Transverse colon (tissue), 4 donors: ENCODE measurements at places on chromosomes 2 and 18.

DNA sequence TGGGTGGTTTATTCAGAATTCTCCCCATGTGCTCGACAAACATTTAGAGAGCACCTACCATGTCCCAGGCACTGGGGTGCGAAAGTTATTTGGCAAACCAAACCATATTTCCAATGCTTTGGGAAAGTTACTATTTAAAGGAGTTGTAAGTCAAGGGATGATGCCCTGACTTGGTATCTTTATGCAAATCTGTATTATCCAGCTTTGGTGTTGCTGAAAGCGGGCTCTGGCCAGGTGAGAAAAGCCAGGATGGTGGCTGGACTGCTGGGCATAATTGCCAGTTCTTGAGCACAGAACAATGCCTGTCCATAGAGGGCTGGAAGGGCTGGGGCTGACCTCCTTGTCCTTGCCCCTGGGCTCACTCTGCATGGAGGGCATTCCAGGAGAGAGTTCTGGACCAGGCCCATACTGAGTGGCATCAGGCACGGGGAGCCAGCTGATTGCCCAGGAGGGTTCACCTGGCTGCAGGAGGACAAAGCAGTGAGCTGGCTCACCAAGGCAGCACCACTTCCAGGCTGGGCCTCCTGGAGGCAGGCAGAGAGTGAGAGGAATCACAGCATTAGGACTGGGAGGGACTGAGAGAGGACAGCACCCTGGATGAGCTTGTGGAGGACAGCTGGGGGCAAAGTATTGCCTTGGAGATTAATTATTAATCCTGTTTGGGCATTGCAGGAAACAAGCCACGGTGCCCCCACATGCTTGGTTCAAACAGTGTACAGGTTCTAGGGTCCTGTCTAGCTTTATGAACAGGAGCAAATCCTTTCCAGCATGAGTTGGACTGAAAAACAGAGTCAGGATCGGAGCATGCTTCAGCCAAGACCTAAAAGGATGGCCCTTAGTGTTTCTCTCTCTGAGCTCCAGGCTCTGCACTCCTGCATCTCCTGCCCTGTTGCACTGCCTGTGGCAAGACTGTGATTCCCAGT is 7.1 kb downstream of the KHK start:
- DNase-seq = no peak
- no peak overlapping the region for H3K4me3 ChIP-seq
- H3K27me3 ChIP-seq = no peaks in the 10 kb centered on the region
- no peak overlapping the region for H3K27ac ChIP-seq
- no peaks in the 10 kb centered on the region for H3K36me3 ChIP-seq

DNA sequence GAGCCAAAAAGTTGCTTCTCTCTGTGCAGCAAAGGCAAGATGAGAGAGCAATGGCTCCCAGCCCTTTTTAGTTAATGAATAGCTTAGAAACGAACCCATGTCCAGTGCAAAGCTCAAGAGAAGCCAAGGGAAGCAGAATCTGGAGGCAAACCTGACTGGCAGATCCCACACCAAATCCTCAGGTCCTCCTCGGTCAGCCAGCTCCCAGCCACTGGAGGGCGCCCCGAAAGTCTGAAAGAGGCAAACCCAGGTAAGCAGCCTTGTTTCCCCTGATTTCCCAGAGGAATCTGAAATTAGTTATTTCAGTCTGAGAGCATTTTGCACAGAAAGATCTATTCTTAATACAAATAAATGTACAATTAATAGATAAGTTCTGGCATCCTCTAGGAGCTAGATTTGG is 71.3 kb upstream of the PID1 start:
- no peak overlapping the region for H3K27ac ChIP-seq
- H3K36me3 ChIP-seq = no peaks in the 10 kb centered on the region
- no peak overlapping the region for H3K4me3 ChIP-seq
- no peaks in the 10 kb centered on the region for H3K27me3 ChIP-seq

- no peaks in the 10 kb centered on the region for H3K4me1 ChIP-seq
- no peaks in the 10 kb centered on the region for H3K27me3 ChIP-seq
- H3K4me3 ChIP-seq = no peak overlapping the region
- no peak overlapping the region for H3K27ac ChIP-seq
- DNase-seq = no peak
These were observed 164.4 kb downstream of the DDX1 start for GRCh38 chr2:15756011-15756550.

GRCh38 chr2:235206980-235207579 is 255.3 kb downstream of the SH3BP4 start:
- H3K36me3 ChIP-seq = no peaks in the 10 kb centered on the region
- no peak for DNase-seq
- H3K27me3 ChIP-seq = no peaks in the 10 kb centered on the region
- H3K4me3 ChIP-seq = no peak overlapping the region
- no peak overlapping the region for H3K27ac ChIP-seq
- H3K4me1 ChIP-seq = no peaks in the 10 kb centered on the region

DNA sequence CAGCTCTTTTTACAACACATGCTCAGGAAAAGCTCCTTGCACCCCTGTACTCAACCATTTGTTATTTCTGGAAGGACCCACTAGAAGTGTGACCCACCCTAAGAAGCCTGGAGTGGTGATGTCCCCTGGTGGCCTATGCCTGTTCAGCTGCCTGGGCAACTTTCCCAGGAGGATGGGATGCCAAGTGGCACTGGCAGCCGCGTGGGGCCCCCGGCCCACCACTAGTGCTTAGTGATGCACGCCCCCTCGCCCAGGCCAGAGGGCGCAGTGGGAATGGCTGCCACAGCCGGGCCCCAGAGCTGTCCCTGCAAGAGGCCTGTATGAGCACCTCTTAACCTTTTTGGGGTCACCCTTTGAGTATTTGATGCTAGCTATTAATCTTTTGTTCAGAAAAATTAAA is 18.1 kb downstream of the IMPA2 start:
- H3K36me3 ChIP-seq = no peaks in the 10 kb centered on the region
- H3K4me1 ChIP-seq = peaks cover 22% of the 10 kb centered on the region
- no peak for DNase-seq
- H3K27ac ChIP-seq = peak overlapping the region; percentile 55
- no peaks in the 10 kb centered on the region for H3K27me3 ChIP-seq
- no peak overlapping the region for H3K4me3 ChIP-seq
